ENCODE measurements at places on chromosomes 3 and 15.

DNA sequence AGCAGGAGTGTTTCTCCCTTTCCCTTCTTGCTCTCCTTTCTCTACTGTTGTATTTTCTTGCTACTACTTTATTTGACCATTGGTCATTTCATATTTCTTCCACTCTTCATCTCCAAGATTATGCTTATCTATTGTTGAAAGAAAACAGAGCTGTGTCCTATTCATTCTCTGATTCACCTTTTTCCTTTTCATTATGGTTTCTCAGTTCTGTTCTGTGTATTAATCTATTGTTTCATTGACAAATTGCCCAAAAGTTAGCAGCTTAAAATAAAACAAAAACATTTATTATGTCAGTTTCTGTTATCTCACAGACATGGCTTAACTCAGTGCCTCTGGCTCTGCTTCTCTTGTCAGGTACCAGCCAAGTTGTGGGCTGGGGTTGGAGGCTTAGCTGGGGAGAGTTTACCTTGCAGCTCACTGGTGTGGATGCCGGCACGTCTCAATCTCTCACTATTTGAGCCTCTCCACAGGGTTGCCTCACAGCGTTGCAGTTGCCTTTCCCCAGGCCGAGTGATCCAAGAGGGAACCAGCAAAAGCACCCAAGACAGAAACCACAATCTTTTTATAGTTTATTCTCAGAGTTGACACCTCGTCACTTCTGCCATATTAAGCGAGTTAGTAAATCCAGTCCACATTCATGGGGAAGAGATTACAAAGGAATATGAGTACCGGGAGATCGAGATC, 36.9 kb upstream of the FILIP1L start:
- peak; percentile 33 for DNase-seq

DNA sequence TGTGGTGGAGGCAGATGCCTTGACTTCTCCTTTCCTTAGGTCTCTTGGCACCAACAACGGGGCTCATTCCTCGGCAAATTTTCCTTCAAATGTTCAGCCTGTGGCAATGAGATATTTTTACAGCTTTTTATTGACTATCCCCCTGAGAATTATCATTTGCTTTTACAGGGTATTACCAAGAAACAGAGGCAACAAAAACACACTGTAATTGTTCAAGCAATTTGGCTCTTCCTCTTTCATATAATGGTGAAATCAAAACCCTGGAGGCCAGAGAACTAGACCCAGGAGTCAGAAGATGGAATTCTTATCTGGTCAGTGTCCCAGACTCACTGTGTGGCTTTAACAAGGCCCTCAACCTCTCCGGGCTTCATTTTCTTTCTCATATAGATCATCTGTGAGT, 40.1 kb downstream of the TRIM42 start:
- no peak for DNase-seq

GRCh38 chr15:98057453-98057852, 97.0 kb downstream of the ARRDC4 start:
- DNase-seq, result no peak

- DNase-seq, result peak; percentile 46
These were observed 136.4 kb upstream of the GOLGA6L4 start for GRCh38 chr15:84099181-84099580.

GRCh38 chr3:153970741-153971347, 150.3 kb upstream of the ARHGEF26 start:
- DNase-seq, result peak; percentile 59

GRCh38 chr3:12121466-12121865, 37.2 kb downstream of the TIMP4 start:
- DNase-seq, result no peak

GRCh38 chr15:24696842-24697241, 21.3 kb downstream of the NPAP1 start:
- DNase-seq, result no peak

DNA sequence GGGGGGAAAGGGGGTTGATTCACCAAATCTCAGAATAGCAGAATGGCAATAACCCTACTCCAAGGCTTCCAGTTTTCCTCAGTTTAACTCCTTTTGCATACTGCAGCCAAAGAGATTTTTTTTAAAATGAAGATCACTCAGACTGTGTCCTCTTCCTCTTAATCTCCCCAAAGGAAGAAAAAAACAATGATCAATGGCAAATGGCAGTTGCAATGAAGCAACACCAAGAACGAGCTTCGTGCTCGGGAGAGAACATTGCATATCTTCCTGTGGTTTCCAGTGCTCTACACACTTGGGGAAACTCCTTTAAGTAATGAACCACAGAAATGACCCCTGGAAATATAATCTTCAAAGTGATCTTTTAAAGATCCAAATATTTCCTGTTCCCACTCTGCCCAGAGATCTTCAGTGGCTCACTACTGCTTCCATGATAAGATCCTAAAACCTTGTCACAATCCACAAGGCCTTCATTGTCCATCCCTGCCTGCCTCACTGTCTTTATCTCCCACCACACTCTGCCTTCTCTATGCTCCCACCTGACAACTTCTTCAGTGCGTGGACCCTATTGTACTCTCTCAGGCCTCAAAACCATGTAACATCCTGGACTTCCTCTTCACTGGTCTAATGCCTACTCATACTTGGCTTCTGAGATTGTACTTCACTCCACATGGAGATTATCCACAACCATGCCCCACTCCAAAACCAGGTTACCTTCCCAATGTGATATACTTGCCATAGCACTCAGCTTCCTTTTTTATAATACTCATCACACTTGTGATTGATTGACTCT, 394.8 kb downstream of the FHIT start:
- DNase-seq, result peak; percentile 80

DNA sequence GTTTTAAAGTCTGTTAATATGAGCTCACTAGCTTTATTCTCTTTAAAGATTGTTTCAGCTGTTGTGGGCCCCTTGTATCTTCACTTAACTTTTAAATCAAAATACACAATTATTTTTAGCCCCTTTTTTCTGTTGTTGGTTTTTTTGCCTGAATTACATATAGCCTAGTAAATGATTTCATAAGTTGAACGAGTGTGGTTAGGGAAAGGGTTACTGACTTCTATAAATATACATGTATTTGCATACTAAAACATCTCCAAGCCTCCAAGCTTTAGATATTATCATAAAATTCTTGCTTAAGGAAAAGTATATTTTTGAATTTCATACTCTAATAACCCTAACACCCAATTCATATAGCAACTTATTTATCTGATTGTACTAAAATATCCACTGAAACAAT, 73.2 kb upstream of the ARL6 start:
- no peak for DNase-seq
